ENCODE measurements at places on chromosomes 7 and 10.

DNA sequence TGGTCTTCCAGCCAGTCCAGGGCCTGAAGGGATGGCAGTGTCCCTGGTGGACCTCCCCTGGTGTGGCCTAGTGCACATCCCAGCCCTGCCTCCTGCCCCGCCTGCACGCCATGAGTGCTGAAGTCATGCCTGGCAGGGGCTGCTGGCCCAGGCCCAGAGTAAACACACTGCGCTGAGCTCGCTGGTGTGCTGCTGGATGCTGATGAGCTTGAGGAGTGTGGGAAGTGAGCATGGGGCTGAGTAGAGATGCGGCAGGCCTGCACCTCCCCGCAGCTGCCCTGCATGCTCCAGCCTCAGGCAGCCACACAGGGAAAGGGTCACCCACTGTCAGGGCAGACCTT lies 43.2 kb downstream of the HTRA1 start:
- DNase-seq: peak; percentile 94

DNA sequence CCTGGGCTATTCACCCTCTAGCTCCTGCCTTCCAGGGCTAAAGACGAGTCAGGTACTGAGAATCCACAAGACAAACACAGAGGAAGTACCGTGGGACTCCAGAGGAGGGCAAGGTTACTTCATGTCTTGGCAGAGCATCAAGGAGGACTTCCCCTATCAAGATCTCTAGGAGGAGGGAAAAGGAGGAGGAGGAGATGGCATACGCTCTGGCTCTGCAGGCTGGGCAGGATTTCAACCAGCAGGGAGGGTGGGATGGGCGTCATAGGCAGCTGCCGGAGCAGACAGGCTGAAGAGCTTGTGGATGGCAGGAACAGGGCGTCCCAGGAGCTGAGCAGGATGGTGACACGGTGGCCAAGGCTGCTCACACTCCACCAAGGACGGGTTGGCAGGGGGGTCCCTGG lies 21.3 kb downstream of the MDH2 start:
- peak; percentile 61 for DNase-seq

DNA sequence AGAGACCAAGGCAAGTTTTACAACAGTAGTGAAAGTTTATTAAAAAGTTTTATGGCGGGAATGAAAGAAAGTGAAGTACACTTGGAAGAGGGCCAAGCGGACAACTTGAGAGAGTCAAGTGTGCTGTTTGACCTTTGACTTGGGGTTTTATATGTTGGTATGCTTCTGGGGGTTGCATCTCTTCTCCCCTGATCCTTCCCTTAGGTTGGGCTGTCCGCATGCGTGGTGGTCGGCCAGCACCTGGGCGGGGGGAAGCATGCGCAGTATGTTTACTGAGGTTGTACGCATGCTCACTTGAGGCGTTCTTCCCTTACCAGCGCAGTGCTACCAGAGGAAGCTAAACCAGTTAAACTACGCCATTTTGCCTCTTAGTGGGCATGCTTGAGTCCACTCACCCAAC lies 31.9 kb downstream of the NUP42 start:
- DNase-seq: no peak

GRCh38 chr7:80440883-80441282 lies 71.0 kb downstream of the GNAT3 start:
- DNase-seq: no peak

Measured in endothelial cell of umbilical vein (primary cell).